ENCODE measurements at places on chromosomes 7 and 10.

GRCh38 chr7:70698219-70698832 is 433.6 kb upstream of the GALNT17 start:
- DNase-seq, result no peak

GRCh38 chr10:43667761-43668386 is 19.2 kb upstream of the ZNF32 start:
- no peak for DNase-seq

DNA sequence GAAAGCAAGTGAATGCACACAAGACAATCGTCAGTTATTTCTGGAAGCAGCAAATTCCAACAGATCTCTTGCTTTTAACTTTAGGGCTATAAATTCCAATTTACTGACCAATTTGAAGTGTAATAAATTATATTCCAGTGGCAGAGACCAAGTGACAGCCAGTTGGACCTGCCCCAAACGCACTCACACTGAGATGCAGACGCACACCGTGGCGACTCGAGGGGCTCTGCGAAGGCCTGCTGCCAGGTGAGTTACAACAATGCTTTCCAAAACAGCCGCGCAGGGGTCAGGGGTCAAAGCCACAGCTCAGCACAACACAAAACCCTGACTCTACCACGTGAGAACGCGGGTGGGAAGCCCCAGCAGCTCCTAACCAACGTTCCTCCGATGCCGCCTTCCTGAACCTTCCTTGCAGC is 97.4 kb downstream of the ZRANB1 start:
- no peak for DNase-seq

DNA sequence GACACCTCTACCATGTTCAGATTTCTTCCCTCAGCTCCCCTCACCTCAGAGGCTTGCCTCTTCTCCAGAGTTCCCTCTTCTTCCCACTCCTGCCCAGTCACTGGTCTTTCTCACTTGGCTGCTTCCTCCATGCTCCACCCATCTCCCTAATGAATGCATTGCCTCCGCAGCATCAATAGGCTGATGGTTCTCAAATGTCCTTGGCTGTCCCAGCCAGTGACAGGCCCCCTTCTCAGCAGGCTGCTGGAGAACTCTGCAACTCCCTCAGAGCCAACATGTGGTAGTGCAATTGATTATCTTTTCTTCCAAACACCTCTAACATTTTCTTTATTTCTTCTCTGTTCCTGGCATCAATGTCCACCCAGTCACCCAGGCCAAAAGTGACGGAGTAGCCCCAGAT is 218.2 kb downstream of the RELN start:
- no peak for DNase-seq

DNA sequence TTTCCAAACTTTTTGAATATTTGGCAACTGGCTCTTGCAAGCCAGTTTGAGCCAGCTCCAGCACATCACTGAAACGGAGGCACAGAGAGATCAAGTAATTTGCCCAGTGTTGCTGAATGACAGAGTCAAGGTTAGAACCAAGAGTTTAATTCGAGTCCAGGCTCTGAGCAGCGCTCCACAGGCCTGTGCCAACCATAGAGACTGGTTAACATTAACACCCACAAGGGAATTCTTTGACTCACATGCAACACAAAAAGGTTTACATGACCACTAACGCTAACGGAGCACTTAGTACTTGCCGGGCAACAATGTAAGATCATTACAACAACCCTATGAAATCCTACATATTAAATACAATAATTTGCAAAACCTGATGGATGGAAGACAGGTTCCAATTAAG is 1.5 kb downstream of the RGS10 start:
- DNase-seq, result no peak
